ENCODE measurements at places on chromosomes 12 and 14.

DNA sequence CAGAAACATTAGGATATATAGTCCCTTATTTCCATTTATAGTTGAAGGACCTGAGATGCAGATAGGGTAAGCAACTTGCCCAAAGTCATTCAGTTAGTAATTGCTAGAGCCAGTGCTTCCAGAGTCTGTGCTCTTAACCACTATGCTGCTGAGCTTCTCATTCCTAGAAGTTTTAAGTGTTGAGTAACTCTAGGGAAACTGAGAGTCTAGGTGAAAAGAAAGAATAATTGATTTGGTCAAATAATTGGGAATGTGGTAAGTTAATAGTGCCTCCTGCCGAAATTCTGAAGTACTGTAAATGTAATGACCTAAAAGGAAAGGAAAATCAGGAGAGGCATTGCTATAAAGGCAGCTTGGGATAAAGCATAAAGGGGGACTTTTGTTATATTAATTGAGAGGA, 14.1 kb downstream of the PYROXD1 start:
- no peak for DNase-seq

- no peak for DNase-seq
These were observed 64.5 kb upstream of the GTF2A1 start for GRCh38 chr14:81285245-81285644.

GRCh38 chr14:23058654-23059504, 1.6 kb upstream of the CDH24 start:
- DNase-seq = no peak

- DNase-seq = no peak
These were observed 4.9 kb downstream of the RAN start for GRCh38 chr12:130876758-130877157.

GRCh38 chr14:96275177-96276112, 19.4 kb downstream of the BDKRB1 start:
- DNase-seq = no peak

GRCh38 chr12:94284046-94284445, 135.7 kb downstream of the PLXNC1 start:
- DNase-seq = no peak

DNA sequence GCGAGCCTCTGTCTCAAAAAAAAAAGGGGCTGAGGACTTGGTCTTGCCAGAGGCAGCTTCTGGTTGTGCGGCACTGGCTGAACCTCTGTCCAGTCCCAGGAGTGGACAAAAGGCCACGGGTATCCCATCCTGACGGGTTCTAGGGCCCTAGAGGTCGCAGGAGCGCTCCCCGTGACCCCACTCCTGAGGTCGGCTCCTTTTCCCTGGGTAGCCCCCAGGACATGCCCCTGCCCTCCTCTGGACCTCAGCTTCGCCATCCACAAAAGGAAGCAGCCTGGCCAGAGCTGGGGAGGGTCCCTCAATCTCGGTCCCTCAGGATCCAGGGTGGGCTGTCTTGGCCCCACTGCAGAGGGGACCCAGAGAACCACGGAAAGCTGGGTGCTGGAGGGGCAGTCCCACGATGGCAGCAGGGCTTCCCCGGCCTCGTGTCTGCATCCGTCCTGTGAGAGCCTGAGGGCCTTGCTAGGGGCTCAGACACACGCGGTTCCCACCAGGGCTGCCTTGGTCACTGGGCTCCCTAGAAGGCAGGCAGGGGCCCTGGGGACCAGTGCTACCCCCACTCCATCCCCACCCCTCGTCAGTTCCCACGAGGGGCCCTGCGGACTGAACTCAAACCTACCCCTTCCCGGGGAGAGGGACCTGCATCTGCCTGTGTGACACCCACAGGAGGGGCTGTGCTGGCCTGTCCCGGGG, 31.1 kb downstream of the ASCL4 start:
- DNase-seq = no peak

DNA sequence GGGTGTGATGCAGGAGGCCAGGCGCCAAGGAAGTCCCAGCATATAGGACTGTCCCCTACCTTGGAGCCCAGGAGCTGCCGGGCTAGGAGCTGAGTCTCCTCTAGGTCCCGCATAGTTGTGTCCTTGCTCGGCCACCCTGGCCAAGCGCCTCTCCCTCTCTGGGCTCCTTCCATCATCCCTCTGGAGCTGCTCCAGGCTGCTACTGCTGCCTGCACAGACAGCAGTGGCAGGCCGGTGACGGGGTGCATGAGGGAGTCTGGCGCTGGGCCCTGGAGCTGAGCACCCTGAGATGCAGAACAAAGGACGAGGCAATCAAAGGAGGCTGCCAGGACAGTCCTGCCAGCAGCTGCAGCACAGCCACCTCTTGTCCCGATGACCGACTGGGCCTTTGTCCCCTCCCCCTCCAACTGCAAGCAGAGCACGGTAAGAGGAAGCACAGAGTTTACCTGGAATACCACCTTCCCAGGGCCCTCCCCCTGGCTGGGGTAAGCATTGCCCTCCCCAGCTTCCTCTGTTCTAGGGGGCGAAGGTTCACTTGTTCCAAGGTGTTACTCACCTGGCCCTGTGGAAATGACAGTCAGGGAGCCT, 10.4 kb downstream of the DTX1 start:
- no peak for DNase-seq

DNA sequence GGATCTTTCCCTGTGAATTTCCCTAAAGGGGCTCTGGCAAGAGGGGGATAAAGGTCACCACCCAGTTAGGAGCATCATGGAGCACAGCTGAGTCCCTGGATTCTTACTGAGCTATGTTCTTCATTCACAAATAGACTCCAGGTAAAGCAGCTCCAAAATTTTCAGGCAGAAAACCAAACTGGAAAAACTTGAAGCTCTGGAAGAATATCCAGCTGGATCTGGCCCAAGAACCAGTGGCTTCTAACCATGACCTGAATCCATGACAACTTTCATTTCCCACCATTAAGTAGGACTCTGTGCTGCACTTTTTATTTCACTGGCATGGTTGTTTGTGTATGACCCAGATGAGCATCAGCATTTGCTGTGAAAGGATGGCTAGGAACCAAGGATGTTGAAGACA, 180.4 kb upstream of the FKBP4 start:
- DNase-seq = no peak

DNA sequence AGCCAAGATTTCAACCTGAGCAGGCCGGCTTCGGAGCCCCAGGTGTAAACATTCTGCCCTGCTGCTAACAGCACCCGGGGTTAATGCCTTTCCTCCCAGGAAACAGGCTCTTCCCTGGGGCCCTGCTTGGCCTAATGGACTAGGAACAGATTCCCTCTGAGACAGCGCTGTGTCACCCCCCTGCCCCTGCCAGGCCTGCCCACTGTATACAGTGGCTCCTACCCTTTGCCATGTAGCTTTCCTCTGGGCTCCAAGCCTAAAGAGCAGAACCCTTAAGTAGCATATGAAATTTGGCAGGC, 28.3 kb upstream of the BCDIN3D start:
- no peak for DNase-seq

DNA sequence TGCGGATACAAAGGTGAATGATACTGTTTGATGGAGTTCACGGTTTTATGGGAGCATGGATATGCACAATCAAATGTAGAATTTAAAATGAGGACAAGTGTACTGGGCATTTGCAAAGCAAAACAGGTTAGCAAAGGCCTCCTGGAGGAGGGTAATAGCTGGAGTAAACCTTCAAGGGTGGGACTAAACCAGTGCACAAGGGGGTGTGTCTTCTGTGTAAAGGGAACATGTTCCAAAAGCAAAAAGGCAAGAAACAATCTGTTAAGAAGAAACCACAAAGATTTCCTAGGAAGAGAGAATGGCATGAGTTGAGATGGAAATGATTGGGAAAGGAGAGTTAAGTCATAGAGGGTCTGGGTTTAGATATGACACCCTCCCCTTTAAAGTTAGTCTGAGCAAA, 109.2 kb upstream of the SLCO1C1 start:
- no peak for DNase-seq

GRCh38 chr12:132143336-132144071, 615 bp downstream of the DDX51 start:
- no peak for DNase-seq

GRCh38 chr12:15693228-15693911, 95.8 kb downstream of the EPS8 start:
- no peak for DNase-seq

- DNase-seq = no peak
These were observed 130.9 kb downstream of the SAMD4A start for GRCh38 chr14:54697803-54698202.

DNA sequence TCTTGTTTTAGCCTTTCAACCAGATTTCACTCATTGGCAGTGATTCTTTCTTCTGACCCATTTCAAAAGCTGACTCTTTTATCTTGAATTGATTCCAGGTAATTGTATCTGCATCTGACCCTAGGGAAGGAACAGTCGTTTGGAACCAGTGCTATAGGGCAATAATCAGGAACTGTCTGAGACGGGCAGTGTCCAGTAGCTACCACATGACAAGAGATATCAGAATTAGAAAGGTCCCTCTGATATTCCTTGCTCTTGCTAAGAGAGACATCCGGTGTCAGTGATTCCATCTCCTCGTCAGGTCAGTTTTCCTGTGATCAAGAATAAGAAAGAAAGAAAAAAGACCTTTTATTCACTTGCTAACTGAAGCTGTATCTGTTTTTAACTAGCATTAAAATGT, 47.8 kb upstream of the PDE3A start:
- no peak for DNase-seq

DNA sequence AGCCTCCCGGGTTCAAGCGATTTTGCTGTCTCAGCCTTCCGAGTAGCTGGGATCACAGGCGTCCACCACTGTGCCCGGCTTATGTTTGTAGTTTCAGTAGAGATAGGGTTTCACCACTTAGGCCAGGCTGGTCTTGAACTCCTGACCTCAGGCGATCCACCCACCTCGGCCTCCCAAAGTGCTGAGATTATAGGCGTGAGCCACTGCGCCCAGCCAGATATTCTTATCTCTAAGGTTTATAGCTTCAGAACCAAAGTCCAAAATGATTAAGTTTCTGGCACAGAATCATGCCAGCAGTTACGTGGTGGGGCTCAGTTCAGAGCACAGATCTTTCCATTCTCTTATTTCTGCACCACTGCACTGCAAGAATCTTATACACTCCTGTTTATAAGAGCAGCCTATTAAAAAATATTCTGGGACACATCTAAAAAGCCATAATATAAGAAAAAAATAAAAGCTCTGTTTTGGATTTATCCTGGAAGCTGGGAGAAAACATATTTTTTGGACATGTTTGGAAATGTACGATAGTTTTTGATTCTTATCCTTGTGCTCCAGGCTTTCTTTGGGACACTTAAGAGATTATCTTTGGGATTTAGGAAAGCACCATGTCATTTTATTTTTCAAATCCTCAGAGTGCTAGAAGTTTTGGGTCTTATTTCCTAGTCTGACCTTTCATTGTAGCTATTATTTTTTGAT, 129.6 kb downstream of the LMNTD1 start:
- DNase-seq = no peak

DNA sequence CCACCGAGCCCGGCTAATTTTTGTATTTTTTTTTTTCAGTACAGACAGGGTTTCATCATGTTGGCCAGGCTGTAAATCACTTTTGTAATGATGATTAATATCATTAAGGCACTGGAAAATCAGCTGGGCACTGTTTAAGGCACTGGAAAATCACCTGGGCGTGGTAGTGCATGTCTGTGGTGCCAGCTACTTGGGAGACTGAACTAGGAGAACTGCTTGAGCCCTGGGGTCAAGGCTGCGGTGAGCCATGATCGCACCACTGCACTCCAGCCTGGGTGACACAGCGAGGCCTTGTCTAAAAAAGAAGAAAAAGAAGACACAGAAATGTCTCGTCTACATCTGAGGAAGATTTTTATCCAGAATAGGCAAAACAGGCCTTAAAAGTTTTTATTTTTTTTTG, 12.7 kb downstream of the SLC11A2 start:
- no peak for DNase-seq

DNA sequence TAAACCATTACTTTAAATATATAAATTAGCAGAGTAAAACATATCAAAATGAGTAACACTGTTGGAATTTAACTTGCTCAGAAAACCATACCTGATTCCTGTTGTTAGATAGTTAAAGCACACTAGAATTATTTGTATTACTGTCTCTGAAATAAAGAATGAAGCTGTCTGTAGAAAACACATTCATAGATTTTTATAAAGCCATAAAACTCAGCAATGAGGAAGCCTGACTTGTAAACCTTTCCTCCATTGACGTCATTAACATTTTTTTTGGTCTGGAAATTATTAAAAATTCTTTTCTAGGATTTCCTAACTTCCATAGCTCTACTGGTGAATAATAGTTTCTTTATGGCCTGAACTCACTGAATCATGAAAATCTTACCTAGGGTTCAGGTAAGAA, 147.6 kb downstream of the BRMS1L start:
- no peak for DNase-seq

DNA sequence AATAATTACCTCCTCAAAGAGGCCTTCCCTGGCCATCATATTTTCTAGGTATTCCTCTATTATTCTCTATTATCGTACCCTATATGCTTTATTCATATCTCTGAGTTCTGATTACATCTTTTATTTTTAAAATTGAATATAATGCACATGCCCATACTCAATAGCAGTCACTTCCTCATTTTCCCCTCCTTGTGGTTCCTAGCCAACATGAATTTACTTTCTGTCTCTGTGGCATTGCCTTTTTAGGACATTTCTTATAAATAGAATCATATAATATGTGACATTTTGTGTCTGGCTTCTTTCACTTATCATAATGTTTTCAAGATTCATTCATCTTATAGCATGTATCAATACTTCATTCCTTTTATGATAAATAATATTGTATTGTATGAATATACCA, 74.4 kb upstream of the TRHDE start:
- no peak for DNase-seq

DNA sequence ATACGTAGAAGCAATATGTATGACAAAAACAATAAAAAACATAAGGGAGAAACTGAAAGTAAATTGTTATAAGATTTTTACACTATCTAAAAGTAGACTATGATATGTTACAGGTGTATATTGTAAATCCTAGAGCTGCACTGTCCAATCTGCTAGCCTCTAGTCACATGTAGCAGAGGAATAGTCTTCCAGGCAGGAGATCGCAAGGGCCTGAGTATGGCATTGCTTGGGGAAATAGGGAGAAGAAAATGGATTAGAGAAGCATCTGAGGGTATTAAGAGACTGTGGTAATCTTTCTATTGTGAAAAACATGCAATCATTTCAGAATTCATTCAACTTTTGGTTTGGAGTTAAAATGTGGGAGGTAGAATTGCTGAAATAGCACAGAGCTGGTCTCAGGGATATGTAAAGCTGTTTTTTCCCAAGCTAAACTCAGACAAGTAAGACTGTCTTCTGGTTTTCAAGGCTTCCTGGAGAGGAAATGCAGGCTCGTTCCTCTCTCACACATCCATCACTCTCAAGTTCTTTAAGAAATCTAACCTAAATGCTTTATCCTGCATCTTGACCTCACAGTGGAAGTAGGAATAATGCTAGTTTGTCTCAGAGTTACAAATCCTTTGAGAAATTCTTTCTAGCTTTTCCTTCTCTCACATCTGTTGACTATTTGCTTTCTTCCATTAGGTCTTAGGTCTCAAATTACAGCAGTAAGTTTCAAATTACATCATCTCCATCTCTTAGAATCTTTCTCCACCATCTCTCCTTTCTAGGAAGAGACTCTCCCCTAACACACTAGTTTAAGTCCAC, 7.6 kb upstream of the CCDC184 start:
- DNase-seq = no peak

DNA sequence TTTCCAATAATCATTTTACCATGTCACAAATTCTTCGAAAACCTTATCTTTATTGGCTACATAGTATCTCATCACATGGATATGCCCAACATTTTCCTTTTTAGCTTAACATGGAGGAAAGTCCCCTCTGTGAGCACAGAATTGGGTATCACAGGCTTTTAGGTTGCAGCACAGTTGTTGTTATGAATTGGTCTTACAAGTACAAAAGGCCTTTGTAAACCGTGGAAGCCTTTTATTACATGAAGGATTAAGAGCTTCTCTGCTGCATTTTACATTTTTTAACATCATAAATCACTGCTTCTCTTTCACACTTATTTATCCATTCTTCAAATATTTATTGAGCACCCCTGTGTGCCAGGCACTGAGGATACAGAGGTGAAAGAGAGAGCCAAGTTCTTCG, 26.2 kb downstream of the UBE3B start:
- DNase-seq = no peak

Data from NCI-H187 (cell line).